Anterior cingulate cortex (tissue), 58 donors: ENCODE measurements at places on chromosomes 12 and 14.

- peak; percentile 50 for DNase-seq
Measured at GRCh38 chr12:15688202-15688736, 100.9 kb downstream of the EPS8 start.

DNA sequence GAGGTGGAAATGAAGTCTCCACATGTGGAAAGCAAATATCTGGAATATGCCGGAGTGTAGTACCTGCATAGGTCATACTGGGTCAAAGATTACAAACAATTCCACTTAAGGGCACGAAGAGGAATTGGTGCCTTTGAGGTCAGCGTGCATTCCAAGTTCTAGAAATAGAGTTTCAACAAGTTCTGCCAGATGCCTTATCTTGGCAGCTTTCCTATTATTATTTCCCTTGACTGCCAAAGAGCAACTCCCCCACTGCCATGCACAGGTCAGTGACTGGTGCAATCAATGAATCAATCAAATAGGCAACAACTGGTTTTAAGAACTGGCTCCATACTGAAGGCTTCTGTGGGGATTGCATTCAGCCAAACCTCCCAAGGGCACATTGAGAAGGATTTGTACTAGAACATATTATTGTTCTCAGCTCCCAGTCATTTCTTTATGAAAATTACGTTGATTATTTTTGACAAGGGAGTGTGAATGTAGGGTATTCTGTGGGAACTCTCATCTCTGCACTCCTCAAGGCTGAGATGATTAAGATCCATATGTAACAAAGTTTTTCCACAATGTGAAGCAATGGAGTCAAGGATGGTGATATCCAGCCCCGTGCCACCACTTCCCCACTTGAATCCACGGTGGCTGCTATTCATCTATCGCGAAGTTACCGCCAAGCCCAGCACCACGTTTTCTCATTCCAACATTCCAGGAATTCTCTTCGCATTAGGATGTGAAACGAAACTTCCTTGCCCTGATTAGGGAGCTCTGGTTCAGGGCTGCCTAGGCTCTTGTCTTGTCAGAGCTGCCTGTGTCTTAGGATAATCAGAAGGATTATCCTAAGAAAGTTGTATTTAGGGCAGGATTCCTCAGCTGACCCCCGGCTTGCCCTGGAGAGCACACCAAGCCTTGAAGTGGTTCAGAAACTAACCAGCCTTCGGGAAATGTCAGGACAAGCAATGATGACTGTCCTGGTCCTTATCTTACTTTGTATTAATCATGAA is 115.1 kb upstream of the PCED1B start:
- no peak for DNase-seq

GRCh38 chr12:47739979-47740378 is 14.7 kb upstream of the ENDOU start:
- no peak for DNase-seq

DNA sequence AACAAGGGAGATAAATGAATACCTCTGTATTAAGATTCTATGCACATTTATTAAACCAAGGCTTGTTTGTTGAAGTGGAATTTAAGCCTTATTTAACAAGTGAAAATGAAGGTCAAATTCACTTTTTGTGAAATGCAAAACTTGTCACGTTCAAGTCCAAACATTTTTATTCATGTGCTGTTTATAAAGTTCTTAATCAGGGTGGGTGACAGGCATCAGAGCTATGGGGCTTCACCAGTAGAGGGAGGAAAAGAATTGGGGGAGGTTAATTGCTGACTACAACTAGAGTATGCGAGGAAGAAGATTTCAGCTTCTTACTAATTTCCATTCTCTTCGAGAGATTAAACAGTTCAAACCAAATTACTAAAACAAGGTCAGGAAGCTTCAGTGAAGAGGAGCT is 9.7 kb downstream of the MOK start:
- DNase-seq = no peak

- no peak for DNase-seq
Measured at GRCh38 chr14:59438195-59438647, 27.0 kb downstream of the GPR135 start.

DNA sequence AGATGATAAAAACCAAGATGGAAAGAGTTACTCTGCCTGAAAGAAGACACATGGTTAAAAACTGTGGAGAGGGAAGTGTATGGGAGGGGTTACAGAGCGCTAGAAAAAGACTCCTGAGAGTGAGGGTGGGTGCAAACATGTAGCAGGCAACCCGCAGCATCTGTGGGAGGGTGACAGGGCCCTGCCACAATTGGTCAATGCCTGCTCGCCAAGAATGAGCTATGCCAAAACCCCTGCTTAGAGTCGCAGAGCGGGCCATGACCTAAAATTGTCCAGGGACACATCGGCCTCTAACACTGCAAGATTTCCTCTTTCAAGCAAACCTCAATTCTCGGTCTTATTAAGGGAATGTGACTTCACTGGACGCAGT is 700 bp downstream of the PRKAG1 start:
- peak; percentile 28 for DNase-seq

- DNase-seq = no peak
Measured at GRCh38 chr14:55864890-55865655, 253.1 kb upstream of the PELI2 start.

DNA sequence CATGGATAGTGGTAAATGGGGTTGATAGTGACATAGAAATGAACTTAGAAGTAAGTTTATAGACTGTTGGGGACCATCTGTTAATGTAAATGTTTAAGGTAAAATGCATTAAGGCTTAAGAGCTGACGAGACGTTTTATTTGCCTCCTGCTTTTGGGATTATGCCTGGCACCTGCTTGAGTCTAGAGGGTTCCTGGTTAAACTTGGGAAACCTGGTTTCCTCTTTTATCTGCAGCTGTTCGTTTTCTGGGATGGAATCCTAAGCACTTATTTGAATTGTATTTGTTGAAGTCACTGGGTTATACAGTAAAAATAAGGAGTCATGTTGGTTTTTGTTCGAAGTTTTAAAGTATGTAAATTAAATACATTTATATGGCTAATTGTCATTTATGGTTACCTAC is 914.7 kb downstream of the NRXN3 start:
- no peak for DNase-seq

DNA sequence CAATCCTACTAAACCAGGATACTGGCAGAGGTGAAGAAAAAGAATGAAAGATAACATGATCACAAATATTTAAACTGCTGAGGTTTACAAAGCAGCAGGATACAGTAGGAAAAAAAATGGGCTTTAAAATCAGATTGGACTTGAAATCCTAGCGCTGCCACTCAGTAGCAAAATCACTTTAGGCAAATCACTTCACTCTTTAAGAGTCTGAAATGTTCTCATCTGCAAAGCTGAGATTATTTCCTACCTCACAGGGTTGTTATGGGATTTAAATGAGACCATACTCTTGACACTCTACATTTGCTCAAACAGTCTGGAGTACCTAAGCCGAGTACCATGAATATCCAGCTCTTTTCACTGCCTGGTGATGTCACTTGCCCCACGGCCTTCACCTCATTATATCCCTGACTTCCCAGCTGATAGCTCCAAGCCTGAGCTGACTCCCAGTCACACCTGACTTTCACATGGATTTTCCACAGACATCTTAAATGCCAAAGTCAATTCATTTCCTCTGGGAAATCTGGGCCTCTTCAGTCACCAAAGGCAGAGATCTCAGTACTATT is 60.2 kb downstream of the UBR7 start:
- DNase-seq = no peak

DNA sequence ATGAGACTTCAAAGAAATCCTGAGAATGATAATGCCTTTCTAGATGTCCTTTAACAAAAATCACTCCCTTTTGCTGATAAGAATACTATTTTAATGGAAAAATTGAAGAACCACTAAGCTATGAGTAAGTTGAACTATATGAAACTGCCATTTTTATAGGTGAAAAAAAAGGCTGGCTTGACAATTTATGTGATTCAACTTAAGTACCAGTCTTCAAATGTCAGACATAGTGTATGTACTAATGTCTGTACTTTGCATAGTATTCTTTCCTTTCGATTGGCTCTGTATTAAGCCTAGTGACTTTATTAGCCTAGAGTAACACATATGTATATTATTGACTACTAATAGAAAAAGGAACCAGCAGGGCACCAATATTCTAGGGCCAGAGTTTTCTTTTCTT is 11.9 kb downstream of the HEATR5A start:
- no peak for DNase-seq

- no peak for DNase-seq
Measured at GRCh38 chr14:39877577-39878190, 445.5 kb upstream of the FBXO33 start.

DNA sequence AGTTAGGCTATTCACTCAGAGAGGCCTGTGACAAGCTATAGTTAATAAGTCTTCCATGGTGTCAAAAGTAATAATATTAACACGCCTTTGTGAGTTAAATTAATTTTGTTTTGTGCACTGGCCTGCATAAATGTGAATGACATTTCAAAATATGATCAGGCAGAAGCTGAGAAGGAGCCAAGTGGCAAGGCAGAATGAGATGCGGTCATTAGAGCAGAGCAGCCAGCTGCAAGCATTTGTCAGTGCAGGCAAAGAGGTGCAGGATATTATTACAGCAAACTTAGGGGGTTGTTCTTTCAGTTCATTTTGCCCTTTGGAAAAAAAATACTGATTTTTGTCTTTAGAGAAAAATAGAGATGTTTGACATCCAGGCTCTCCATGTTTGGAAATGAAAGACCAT is 364.5 kb downstream of the PAWR start:
- DNase-seq = no peak

GRCh38 chr12:56931474-56931978 is 2.7 kb downstream of the SDR9C7 start:
- no peak for DNase-seq

GRCh38 chr12:115305867-115306266 is 621.9 kb upstream of the TBX3 start:
- DNase-seq = no peak

GRCh38 chr12:57329219-57329618 is 78.2 kb upstream of the STAC3 start:
- no peak for DNase-seq

- no peak for DNase-seq
Measured at GRCh38 chr12:51932218-51933076, 19.1 kb upstream of the ACVR1B start.

- no peak for DNase-seq
Measured at GRCh38 chr12:127306604-127307215, 960.3 kb upstream of the TMEM132C start.

DNA sequence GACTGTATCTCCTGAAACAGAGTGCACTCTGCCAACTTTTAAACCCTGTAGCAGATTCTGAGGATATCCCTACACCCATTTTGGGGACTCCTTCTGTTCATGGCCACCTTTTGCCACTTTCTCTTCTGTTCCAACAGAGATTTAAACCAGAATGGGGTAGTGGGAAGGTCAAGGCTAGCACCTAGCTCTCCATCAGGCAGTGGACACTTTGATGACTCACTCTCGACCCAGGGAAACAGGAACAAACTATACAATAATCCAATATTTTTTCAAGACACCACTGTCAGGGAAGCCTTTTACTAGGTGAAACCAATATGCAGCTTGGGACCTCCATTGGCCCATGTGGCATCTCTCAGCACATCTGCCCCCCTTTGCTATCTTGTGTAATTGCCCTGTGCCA is 103.6 kb downstream of the DAAM1 start:
- no peak for DNase-seq

DNA sequence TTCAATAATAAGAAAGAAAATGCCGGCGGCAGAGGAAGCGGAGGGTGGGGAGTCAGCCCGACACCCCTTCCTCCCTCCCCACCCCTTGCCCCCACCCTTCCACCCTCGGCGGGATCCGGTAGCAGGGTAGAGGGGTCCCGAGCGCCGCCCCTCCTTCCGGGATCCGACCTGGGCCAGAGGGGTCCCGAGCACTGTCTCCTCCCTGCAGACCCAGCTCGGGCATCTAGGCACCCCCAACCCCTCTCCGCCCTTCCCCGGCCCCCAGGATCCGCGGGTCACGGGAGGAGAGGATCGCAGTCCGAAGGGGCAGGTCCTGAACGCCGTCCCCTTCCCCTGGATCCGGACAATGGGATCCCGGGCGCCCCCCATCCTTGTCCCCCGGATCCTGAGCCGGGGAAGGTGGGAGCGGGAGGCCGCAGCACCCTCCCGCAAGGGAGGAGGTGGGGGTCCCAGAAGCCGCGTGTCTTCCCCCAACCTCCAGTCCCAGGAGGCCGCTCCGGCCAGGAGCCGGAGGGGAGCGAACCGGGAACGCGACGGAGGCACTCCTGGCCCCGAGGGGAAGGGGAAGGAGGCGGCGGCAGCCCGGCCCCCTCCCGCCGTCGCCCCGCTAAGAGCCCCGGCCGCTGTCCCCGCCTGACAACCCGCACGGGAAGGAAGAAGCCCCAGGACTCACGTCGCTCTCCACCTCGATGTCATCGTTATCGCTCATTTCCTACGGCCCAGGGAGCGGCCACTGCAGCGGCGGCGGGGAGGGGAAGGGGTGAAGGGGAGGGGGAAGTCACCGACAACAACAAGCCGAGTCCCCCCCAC is 481 bp downstream of the MAX start:
- DNase-seq = no peak
